Stimulated activated CD4-positive, alpha-beta T cell treated with anti-CD3 and anti-CD28 coated beads, Interleukin-12 subunit alpha, Interleukin-12 subunit beta, amount 100 ng/mL, for 4 hours (primary cell): ENCODE measurements at places on chromosomes 16 and 17.

- no peak for DNase-seq
Observed at GRCh38 chr17:56939869-56940484, 20.9 kb downstream of the COIL start.

- DNase-seq = no peak
Observed at GRCh38 chr17:19386974-19387920, at the start of gene MFAP4. Gene MFAP4, minus strand, starts transcription at chr17:19387190. Its CDS starts 35 bp downstream, at chr17:19387155.

DNA sequence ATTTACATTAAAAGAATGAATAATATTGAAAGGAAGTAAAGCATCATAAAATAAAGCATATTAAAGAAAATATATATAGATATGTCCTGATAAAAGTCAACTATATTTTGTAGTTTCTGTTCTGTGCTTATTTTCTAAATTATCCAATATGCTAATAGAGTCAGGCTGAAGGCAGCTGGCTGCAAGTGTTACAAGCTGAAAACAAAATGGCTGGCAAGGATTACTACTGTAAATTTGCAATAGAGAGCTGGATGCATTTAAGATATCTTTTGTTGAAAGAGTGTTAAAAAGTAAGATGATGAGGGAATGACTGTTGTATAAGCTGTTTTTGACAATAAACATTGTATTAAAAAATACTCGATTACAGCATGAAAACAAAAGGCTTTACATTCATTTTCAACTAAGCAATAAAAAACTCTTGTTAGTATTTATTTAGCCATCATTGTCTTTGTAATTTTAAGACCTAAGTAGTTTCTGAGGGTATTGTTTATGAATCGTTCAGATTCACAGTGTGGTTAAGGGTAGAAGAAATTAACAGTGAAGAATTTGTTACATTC, 76.3 kb downstream of the TANC2 start:
- DNase-seq = no peak

GRCh38 chr16:87626905-87627304, 24.6 kb downstream of the JPH3 start:
- no peak for DNase-seq

- DNase-seq = no peak
Observed at GRCh38 chr16:1297018-1297696, 12.3 kb upstream of the UBE2I start.

DNA sequence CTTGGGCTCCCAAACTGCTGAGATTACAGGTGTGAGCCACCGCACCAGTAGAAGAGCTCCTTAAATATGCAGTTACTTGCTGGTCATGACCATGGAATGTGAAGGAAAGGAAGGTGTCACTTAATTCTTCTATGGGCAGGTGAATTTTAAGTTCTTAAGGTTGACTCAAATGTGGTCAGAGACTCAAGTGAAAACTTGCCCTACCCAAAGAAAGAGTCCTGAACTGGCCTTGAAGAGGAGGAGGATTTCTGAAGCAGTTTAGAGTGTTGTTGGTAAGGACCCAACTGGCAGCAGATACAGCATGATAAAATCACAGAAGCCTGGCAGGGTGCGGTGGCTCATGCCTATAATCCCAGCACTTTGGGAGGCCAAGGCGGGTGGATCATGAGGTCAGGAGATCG, 29.4 kb downstream of the CHD9 start:
- no peak for DNase-seq

DNA sequence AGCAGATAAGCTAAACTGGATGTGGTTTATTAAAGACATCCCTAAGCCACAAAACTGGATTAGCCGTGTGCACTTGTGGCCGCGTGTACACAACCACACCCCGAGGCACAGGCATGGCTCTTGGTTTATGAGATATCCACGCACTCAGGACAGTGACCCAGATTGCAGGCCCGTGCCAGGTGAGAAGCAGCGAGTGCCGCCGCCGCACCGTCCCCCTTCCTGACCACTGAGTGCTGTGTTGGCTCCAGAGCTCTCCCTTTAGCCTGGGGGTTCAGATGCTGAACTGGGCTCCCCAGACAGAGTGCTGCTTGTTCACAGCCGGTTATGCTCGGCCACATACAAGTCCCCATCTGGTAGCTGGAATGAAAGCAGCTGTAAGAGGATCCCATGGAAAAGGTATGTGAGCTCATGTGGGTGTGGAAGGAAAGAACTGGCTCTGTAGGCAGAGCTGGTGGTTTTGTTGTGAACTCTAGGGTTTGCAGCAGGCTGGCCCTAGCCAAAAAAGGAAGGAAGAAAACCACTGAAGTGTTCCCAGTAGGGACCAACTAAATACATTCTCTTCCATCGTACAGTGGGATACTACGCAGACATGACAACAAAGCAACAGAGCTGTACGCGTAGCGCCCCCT, 29.5 kb downstream of the KNOP1 start:
- no peak for DNase-seq

DNA sequence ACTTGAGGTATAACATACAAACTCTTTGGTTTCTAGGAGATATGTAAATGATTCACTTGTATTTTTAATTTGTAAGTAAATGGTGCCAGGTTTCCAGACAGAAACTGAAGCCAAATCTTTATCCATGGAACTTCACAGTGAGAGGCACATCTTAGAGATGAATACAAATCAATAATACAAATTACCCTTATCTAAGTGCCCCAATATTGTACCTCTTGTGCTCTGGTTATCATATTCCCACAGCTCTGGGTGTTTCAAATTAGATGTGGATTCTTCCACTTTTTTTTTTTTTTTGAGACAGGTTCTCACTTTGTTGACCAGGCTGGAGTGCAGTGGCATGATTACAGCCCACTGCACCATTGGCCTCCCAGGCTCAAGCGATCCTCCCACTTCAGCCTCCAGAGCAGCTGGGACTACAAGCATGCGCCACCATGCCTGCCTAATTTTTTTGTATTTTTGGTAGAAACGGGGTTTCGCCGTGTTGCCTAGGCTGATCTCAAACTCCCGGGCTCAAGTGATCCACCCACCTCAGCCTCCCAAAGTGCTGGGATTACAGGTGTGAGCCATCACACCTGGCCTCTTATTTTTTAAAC, 38.0 kb upstream of the DHX40 start:
- no peak for DNase-seq

DNA sequence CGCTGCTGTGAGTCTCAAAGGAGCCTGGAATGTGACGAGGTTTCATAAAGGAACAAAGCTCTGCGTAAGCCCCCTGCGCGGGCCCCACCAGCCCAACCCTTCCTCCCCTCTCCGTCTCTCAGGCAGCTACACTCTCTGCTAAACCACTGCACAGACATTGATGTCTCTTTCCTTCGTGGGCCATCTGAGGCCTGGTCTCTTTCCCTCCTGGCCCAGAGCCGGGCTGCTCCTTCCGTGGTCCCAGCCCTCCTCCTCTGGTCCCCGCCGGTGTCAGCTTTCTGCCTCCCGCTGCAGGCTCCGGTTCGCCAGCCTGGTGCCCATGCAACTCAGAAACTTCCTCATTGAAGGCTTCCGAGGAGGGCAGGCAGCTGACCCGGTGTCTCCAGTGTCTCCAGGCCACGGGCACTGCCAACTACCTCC, 7.4 kb downstream of the SCARF1 start:
- DNase-seq = no peak

- no peak for DNase-seq
Observed at GRCh38 chr17:4537451-4538235, 17.5 kb downstream of the MYBBP1A start.

DNA sequence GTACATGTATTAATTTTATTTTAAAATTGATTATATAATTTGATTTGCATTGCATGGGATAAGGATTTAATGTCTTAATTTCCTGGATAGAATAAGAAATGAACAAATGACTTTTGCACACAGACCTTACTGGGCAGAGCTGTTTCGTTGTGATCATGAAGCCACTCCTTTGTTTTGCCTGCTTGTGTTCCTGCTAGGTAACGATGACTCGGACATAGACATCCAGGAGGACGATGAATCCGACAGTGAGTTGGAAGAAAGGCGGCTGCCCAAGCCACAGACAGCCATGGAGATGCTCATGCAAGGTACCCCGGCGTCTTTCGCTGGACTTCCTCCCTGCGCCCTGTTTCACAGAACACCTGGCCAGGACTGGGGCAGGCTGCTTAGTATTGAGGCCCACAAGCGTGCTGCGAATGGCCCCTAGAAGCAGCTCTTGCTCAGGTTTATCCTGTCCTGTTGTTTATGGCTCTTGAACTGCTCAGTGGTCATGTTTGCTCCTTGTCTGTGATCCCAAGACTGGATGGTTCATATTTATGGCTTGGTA, 29.6 kb downstream of the CLUAP1 start:
- no peak for DNase-seq

GRCh38 chr16:89455178-89455577, 35.2 kb downstream of the ANKRD11 start:
- no peak for DNase-seq

DNA sequence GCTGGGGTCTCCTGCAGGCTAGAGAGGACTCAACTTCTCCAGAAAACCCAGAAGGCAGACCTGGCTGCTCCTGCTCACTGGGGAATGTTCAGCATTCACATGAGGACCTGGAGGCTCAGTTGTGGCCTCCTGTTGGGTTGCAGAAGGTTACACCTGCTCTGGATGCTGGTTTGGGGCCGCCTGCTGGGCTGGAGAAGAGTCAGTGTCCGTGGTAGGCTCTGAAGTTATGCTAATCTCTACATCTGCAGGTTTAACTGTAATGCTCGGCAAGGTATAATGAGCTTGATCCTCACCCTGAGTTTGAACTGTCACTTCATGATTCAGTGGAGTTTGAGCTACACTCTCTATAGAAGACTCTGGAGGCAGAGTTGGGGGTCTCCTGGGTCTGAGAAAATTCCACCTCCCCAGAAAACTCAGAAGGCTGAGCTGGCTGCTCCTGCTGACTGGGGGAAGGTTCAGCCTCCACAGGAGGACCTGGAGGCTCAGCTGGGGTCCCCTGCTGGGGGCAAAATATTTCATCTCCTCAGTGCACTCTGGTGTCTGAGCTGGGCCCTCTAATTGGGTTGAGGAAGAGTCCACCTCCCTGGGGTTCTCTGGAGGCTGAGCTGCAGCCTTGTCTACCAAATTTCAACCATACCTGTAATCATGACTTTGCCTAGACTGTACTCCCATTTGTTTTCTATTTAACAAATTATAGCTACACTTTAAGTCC, 23.5 kb downstream of the RDM1 start:
- no peak for DNase-seq

GRCh38 chr17:18110636-18111145, 2.1 kb downstream of the MYO15A start:
- DNase-seq = no peak

DNA sequence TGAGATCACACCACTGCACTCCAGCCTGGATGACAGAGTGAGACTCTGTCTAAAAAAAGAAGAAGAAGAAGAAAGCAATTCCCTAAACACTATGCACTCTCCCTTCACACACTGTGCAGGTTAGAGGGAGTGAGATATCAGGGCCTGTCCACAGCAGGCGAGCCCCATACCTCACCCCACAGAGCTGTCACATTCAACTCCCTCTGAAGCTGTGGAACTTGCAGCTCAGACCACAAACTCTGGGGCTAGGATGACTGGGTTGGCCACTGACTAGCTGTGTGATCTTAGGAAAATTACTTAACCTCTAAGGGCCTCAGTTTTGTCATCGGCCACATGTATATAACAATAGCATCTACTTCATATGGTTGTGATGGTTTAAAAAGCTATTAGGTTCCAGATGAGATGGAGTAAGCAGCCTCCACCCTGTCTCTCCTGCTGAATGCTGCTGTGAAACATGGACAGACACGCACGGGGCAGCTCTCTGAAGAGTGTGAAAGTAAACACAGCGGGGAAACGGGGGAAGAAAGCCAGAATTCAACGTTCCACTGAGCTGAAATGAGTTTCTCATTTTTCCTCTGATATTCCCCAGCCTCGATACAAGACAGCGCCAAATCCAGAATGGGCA, 13.6 kb upstream of the PYY start:
- no peak for DNase-seq

GRCh38 chr17:4256952-4257351, 6.8 kb downstream of the ANKFY1 start:
- no peak for DNase-seq

DNA sequence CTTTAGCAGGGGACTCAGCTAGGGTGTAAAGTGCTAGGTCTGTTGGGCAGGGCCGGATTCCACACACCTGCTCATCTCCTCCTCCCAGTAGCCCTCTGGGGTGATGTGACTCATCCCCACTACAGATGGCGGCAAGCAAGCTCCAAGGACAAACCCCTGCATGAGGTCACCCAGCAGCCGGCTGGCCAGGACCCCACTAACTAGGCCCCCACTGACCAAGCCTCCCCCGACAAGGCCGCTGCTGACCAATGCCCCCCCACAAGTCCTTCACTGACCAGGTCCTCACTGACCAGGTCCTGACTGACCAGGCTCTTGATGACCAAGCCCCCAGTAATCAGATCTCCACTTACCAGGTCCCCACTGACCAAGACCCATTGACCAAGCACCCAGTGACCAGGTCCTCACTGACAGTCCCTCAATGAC, 36.7 kb downstream of the TNFRSF13B start:
- no peak for DNase-seq

DNA sequence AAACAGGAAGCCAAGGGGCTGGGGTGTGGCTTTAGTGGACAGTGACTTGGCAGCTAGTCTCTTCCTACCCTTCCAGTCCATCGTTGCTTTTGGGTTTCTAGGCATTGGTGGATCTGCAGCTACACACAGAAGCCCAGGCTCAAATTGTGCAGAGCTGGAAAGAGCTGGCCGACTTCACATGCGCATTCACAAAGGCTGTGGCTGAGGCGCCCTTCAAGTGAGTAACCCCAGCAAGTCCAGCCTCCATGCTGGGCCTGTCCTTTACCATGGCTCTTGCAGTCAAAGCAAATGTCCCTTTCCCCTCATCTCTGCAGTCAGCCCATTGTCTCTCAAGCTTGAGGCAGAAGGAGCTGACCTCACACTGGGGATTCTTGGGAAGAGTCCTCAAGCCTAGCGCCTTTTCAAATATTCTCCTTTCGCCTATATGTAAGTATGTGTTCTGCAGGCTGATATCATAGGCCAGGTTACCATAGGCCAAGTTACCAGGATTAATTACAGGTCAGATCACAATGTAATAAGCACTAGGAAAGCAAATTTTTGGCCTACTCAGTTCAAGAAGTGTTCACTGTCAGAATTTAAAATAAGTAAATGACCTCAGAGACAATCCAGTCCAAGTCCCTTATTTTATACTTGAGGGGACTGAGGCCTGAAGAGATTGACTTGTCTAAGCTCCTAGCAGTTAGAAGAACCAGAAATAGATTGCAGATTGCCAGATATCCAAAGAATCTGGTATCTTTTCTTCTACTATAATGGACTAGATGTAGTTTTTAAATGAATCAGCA, 6.5 kb downstream of the EME1 start:
- DNase-seq = no peak

DNA sequence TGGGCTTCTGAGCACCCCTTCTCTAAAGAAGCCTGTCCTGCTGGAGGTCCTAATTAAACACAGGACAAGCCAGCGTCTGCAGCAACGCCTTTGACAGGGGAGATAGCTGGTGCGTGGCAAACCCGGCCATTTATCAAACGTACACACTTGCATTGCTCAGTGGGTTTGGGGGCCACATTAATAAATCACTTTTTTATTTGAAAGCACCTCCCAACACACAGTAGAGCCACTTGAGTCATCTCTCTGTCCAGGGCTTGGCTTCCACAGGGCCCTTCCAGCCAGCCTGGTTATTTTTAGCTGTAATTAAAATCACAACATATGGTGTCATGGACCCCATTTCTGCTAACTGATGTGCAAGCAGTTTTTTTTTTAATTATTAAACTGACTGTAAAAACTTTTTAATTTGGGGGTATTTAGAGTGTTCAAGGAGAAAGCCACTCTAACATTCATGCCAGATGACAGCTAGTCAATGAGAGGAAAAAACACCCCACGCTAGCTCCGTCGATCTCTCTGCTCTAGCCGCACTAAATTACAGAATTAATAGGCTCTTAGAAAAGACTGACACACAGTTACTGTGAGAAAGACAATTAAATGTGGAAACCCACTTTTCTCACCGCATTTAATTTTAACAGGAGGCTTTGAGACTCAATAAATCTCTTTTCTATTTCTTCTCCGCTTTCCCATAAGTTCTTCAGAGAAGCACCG, 201.0 kb upstream of the WSCD1 start:
- DNase-seq = no peak
